ENCODE measurements at places on chromosomes 5 and 9.
A peak's percentile ranks its signal among the peaks of the same experiment; 100 is the strongest.

- no peak for DNase-seq
Observed at GRCh38 chr5:174832811-174833210, 108.4 kb downstream of the MSX2 start.

DNA sequence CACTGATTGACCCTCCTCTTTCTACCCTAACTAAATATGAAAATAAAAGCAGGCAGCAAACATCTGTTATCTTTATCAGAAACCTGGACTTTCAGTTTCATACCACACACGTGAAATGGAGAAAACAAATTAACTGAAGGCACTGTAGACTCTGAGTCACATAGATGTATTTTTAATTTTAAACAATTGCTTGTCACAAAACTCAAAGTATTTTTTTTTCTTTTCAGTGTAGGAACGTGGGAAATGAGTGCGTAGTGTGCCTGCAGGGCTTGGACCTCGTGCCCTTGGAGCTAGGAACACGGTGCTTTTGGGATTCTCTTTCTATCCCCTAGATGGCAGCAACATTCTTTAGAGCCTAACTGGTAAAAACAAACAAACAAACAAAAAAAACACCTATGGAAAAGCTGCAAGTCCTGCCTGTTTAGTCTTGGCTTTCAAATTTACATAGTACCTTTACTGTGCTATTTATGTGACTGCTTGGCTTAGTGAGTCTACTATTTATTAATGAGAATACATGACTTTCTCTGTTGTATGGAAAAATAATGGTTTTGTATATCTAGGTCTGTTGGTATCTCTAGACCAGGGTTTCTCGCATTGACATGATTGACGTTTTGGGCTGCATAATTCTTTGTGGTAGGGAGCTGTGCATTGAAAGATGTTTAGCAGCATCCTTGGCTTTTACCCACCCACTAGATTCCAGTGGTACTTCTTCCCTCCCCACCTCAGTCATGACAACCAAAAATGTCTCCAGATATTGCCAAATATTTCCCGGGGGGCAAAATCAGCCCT, 16.8 kb upstream of the ACTBL2 start:
- DNase-seq: no peak

- DNase-seq: no peak
Observed at GRCh38 chr9:75231167-75231566, 142.9 kb downstream of the OSTF1 start.

DNA sequence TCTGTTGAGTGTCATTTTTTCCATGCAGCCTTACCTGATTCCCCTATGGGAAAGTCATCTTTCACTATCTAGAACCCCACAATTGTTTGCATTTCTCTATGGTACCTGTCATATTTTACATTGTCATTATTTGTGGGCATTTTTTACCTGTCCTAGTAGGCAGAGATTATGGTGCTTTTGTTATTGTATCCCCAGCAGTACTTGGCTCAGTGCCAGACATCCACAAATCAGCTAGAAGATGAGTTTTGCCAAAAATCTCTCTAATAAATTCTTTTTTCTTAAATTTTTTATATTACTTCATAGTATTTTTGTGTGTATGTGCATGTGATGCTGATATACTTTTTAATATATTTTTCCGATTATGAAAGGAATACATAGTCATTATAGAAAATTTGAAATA, 13.2 kb downstream of the GARNL3 start:
- DNase-seq: no peak

DNA sequence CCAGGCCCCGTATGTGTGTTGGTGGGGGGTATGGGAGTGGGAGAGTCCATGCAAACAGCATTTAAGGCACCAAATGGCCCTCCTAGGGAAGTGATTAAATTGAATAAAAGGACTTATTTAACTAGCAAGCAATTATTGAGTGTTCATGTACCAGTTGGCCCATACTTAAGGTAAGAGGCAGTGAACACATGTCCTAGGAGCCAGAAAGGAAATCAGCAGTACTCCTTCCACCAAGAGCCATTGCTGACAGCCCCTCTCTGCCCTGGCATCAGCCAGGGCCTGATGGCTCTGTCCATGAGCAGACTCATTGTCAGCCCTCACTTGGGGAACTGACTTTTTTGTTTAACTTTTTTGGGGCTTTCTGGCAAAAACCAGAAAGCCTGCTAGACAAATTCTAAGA, 10.4 kb upstream of the SHROOM1 start:
- no peak for DNase-seq

GRCh38 chr9:105355781-105356180, 92.1 kb upstream of the FSD1L start:
- DNase-seq: no peak

GRCh38 chr5:65923339-65923738, 3.0 kb upstream of the ERBIN start:
- DNase-seq: no peak

DNA sequence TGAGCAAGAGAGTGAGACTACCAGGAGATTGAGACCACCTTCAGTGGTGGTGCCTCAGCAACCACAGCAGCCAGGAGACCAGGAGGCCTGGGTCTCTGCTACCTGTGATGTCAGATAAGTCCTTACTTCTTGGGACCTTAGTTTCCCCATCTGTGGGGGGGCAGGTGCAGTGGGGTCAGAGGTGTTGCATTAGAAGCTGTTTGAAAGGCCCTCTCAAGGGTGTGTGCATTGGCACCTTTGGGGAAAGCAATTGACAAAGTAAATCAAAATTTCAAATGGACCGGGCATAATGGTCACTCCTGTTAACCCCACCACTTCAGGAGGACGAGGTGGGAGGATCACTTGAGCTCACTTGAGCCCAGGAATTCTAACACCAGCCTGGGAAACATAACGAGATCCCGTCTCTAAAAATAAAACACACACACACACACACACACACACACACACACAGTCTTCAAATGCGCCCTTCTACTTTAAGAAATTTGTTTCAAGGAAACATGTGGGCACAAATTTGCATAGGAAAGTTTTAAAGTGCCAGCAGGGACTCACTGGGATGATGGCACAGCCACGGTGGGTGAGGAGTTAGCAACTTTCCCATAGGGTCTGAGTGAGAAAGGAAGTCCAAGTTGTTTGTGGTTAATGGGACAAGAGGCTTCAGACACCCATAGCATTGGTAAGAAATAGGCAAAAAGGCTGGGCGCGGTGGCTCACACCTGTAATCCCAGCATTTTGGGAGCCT, 1.3 kb upstream of the AK1 start:
- DNase-seq: no peak

DNA sequence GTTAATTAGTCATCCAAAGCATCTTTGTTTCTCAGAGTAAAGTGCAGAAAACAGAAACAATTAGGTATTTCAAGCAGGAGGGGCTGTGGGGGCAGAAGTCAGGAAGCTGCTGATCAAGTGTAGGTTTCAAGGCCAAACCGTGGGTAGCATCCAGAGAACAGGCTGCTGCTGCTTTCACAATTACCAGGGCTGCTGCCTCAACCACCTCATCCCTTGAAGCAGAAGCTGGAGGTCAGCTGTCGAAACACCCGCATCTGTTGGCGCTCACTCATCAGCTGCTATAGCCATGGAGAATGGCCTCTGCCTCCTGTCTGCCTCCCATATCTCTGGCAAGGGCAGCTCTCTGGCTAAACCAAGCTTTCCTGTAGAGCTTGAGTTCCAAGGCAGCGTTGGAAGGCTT, 122.9 kb upstream of the OSMR start:
- DNase-seq: peak; percentile 41

DNA sequence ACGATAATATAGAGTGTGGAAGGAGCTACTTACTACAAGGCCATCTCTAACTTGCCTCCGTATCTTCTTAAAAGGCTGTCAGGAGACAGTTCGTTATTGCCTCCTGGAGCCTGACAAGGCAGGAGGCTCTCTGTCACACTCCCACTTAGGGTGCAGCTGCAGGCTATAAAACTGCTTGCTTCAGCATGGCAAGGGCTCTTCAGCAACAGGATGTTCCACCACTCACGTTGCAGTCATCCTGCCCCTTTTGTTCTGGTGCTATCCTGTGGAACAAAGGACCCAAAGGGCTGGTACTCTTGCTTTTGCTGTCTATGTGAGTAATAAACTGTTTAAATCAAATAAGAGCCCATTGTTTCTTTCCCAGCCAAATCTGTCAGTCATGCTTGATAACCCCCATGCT, 508.9 kb downstream of the NTRK2 start:
- DNase-seq: no peak

- DNase-seq: peak; percentile 65
Observed at GRCh38 chr5:82356808-82357671, 78.9 kb upstream of the RPS23 start.

Measured in ovary (tissue), 10 donors.